Stimulated activated CD8-positive, alpha-beta memory T cell treated with anti-CD3 and anti-CD28 coated beads, Interleukin-7, amount 100 ng/mL, for 1 hour (primary cell): ENCODE measurements at places on chromosomes 6 and 20.

DNA sequence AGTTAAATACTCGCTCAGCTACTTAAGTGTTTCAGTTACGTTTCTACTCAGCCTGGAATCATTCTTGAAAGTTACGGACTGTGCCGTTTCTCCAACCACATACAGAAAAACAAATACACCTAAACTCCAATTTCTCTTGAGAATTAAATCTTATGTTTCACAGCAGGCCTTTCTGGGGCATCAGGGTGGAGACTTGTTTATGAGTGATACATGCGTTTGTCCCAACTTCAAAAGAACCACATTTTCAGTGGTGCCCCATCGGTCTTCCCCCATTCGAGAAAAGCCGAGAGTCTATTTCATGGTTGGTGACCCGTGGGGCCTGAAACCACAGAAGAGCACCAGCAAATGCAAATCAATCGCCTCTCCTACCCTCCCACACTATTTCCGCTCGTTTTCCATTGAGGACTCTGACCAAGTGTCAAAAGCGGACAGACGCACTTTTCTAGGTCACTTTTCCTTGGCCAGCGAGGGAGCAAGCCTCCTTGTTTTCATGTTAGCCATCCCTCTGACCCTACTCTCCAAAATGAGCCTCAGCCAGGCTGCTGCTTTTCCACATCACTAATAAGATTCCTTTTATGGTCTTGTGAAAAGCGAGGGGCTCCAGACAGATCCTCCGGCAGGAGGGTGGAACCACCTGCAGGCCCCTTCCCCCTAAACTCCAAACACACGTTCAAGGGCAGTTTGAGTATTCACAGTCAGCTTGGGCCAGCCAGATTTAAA is 3.1 kb downstream of the JAG1 start:
- no peak for DNase-seq

DNA sequence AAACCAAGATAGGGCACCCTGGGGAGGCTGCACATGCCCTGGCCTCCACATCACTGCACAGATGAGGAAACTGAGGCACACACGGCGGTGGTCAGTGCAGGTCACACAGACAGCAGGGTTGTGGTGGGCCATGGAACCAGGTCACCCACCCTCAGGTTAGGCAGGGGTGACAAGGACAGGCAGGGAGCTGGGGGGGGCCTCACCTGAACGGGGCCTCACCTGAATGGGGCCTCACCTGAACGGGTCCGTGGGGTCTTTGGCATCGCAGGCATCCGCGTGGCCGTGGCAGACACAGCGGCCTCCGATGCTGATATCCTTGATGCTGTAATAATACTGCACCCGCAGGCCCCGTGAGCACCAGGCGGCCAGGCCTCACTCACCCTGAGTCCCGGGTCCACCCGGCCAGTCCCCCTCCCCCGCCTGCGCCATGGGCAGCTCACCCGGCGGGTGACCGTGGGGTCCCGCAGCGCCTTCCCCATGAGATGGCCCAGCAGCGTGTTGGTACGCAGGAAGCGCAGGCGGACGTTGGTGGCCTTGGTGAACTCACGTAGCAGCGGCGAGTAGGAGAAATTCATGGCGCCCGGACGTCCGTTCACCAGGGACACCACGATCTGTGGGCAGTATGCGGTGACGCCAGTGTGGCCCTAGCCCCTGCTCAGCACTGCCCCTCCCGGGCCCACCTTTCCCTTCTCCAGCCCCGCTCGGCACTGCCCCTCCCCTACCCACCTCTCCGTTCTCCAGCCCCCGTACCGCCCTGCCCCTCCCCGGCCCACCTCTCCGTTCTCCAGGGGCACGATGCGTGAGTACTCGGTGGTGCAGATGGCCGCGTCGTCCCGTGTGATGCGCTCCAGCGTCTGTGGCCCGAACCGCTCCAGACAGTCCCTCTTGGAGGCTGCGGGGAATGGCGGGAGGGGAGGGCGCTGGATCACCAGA is 15.4 kb downstream of the LAMA5 start:
- DNase-seq = no peak

GRCh38 chr6:143507358-143508145 is 4.0 kb downstream of the FUCA2 start:
- DNase-seq = no peak

GRCh38 chr6:148250975-148251685 is 91.5 kb upstream of the SASH1 start:
- DNase-seq = no peak

DNA sequence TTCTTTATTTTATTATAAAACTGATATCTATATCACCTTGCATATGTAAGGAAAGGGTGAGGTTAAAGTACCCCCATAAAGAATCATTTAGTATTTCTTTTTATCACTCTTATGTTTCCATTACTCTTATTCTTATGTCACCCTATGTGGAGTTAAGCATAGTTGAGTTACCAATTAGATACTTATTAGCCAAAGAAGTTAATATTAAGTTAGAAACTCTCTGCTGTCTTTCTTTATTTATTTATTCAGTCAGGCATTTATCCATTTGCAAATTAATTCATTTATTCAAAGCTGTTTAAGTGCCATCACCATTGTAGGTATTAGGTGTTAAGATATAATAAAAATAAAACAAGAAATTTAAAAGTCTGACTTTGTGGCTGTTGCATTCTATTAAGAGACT is 1279.1 kb upstream of the CITED2 start:
- no peak for DNase-seq

- DNase-seq = no peak
Observed at GRCh38 chr6:152932865-152933264, 50.0 kb downstream of the FBXO5 start.

DNA sequence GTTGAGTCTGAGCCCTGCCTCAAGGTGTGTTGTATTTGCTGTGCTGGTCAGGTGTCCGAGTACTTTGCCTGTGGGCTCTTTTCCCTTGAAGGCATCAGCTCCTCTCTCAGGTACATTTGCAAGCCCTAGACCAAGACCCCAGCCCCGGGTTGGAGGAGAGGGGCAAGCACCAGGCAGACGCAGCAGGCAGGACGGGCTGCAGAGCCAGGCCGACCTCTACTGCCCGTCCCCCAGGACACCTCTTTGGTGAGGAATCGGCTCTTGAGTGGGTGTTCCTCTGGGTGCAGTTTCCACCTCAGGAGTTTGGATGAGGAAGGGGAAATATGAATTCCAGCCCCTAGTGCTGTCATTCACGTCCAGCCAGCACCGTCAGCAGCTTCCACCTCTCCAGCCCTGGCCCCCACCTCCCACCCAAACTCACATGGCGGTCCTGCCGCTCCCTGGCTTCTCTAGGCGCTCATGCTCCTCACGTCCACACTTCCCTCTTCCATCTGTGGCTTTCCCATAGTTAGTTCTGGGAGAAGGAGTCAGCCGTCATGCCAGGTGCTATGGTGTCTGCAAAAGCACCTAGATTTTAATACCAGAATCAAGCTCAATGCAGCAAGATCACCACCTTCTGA is 183.9 kb downstream of the DLL1 start:
- no peak for DNase-seq

DNA sequence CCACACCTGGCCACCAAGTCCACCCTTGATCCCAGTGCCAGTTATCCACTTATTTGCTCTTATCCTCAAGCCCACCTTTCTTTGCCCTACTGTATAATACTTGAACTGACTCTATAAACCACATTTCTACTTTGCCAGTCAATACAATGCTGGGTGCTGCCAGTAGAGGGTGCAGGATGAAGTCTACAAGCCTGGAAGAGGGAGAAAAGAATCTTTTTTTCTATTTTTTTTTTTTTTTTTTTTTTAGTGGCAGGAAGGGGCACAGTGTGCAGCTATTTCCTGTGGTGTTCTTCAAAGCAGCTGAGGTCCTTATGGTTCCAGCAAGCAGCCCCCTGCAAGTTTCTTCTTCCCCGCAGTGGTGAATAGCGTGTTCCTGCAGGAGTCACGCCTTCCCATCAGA is 22.2 kb upstream of the GABRR1 start:
- DNase-seq = no peak

DNA sequence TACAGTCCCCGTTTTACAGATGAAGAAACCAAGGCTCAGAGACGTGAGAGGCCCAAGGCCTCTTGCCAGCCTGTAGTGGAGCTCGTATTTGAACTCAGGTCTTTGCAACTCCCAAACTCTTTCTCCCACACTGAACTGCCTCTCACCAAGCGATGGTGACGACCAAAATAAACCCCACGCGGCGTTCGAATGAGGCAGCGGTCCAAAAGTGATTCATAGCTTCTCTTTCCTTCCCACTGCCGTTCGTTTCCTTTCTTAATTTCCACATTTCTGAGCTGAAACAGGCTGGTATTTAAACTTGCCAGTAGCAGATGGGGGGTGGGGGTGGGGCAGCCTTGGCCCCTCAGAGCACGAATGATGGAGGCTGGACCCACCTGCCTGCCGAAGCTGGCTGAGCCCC is 252.9 kb upstream of the KCNG1 start:
- DNase-seq = no peak

GRCh38 chr20:51221103-51221502 is 198.2 kb upstream of the KCNG1 start:
- DNase-seq = no peak

- no peak for DNase-seq
Observed at GRCh38 chr20:54078296-54078984, 8.0 kb upstream of the BCAS1 start.

GRCh38 chr6:90892271-90892670 is 305.4 kb upstream of the MAP3K7 start:
- no peak for DNase-seq

DNA sequence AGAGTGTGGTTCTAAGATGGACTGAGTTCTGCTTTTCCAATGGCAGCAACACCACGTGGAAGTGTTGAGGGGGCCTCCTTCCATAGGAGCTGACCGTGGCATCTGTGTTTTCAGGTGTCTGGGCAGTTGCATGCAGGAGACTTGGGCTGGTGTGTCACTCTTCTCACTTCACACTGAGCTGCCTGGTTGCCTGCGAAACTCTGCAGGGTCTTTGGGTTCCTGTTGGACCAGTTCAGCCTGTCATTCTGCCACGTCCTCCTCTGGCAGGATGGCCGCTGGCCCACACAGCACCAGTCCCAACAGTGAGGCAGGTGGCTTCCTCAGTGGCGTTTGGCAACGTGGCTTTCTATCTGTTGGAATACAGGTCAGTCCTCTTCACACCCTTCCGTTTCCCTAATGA is 16.1 kb upstream of the UNC93A start:
- no peak for DNase-seq

DNA sequence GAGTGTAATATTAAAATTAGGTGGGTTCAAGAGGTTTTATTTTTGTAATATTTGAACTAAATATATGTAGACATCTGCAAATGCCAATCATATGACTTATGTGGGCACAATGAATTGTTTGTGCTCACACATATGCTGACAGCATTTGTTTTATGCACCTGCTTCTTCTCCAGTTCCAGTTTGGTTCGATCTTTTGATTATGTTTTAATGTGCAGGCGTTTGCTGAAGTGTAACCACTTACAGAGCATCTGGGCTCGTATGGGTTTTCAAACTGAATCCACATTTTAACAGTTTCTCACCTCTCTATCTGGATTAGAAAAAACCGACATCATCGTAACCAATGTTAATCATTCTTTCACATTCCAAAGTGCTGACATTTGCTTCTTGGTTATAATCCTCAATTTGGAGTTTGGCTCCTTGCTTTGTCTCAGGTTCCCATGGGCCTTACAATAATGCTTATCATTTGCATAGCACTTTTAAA is 129.1 kb upstream of the SPACA1 start:
- DNase-seq = no peak

GRCh38 chr6:74404366-74404765 is 708.4 kb downstream of the CD109 start:
- no peak for DNase-seq

DNA sequence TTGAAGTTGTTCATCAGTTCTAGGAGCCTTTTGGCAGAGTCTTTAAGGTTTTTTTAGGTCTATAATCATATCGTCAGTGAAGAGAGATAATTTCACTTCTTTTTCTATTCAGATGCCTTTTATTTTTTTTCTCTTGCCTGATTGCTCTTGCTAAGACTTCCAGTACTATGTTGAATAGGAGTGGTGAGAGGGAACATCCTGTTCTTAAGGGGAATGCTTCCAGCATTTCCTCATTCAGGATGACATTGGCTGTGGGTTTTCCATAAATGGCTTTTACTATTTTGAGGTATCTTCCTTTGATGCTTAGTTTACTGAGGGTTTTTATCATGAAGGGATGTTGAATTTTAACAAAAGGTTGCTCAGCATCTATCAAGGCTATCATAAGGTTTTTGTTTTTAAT is 109.5 kb downstream of the CLVS2 start:
- DNase-seq = no peak

GRCh38 chr6:12578751-12579150 is 137.8 kb upstream of the PHACTR1 start:
- DNase-seq = no peak

- DNase-seq = no peak
Observed at GRCh38 chr6:159919011-159919511, 28.3 kb downstream of the MAS1 start.

DNA sequence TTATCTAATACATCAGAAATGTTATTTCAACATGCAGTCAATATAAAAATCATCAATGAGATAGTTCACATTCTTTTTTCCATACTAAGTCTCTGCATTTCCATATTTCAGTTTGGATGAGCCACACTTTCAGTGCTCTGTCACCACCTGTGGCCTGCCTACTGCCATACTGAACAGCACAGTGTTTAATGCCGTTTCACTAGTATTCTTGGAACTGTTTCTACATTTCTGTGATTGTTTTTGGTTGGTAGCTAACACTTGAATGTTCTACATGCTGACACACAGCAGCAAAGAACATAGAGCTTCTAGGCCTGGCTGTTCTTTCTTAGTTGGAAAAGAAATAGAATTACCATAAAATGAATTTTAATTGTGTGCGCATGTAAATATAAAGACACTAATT is 61.4 kb upstream of the KIF25 start:
- no peak for DNase-seq

GRCh38 chr20:63360850-63361518 is at the start of gene CHRNA4:
TSS of gene CHRNA4 (minus strand) at chr20:63361349. CDS start at chr20:63361165, 184 bp downstream.
- no peak for DNase-seq

DNA sequence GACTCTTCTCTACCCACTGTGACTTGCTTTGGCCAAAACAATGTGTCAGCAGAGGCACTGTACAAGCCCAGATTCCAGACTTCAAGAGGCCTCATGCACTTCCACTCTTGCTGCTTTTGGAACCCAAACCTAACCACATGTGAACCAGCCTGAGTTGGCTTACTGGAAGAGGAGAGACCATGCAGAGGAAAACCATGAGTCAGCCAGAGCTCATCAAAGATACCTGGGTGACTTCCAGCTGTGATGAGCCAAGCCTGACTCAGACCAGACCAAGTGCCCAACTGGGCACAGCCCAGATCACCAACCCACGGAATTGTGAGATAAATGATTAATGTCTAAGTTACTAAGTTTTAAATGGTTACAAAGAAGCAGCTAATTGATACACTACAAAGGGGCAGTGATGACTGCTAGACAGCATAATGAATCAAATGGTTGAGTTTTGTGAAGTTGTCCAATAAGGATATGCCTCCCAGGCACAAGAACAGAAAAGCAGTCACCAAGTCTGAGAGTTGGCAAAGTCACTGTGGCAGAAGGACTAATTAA is 16.2 kb upstream of the BEND6 start:
- DNase-seq = no peak

GRCh38 chr20:61931476-61932198 is 134.0 kb downstream of the TAF4 start:
- DNase-seq = no peak

- no peak for DNase-seq
Observed at GRCh38 chr6:127497410-127497809, 21.7 kb downstream of the MTCL3 start.

GRCh38 chr6:32529697-32530430 is at the start of gene HLA-DRB5:
TSS of gene HLA-DRB5 (minus strand) at chr6:32530287. CDS start at chr6:32530224, 63 bp downstream.
- DNase-seq = no peak
